ENCODE measurements at places on chromosomes 2 and 18.

DNA sequence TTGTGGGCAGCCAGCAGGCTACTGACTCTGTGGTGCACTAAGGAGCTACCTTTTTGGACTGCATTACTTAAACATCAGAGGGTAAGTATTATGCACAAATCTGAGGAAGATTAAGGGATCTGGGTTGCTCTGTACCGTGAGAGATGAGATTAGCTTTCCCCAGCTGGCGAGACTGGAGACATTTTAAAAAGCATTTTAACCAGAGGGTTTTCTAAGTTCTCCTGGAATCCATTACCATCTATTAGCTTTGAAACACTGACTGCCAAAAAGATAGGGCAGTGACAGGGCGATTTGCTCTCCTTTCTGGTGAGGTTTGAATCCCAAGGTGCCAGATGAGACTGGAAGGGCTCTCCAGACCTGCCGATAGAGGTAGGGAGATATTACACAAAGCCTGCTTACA, 63.2 kb downstream of the LYPD6 start:
- no peak for DNase-seq

GRCh38 chr2:86570059-86570458, 6.8 kb upstream of the CHMP3 start:
- no peak for DNase-seq

DNA sequence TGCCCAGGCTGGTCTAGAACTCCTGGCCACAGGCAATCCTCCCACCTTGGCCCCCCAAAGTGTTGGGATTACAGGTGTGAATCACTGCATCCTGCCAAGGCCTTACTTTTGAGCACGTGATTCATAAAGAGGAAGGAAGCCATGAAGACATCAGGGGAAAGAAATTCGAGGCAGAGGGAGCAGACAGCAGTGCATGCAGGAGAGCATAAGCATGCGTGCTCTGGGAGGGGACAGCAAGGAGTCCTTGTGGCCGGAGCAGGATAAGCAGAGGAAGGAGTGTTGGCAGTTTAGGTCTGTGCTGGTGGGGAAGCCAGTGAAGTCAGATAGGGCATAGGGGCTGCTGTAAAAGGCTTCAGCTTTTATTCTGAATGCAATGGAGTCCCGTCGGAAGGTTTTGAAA, 400.5 kb upstream of the RAB12 start:
- DNase-seq = no peak

DNA sequence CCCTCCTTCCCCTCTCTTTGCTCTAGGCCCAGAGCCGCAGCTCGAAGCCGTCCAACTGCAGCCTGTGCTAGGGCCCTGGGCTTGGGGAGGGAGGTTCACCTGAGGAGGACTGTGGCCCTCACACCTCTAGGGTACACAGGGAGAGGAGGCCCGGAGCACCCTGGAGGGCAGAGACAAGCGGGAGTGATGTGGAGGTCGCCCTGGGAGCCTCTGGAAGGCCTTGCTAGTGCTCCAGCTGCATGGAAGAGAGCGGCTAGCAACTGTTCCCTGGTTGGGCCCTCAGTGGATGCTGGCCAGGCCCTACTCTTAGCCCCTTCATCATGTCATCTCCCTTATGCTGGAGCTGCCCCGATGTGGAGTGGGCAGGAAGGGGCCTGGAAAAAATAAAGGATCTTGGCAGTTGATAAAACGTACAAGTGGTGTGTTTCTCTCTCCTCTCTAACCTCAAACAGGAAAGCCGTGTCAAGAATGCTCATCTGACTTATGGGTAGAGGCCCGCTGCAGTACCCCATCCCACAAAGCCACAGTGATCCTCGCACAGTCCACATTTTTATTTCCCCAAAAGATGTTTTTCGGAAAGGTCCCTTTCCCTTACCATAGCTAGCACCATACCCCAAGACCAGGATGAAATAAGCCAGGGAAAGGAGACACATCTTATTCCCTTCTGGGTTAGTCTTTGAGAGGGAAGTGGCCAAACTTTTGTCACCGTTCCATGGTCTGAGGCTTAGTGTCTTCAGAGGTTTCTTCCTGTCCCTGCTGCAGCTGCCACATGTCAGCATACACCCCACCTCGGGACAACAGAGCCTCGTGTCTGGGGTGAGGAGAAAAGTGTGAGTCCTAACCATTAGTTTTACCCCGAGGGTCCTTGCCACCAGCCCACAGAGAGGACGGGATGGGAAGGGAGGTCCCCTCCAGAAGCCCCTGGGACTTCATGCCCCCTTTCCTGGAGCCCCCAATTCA, 2.9 kb downstream of the ZFAND2B start:
- no peak for DNase-seq

- DNase-seq = no peak
Measured at GRCh38 chr2:76584474-76584873, 873.8 kb upstream of the GCFC2 start.

DNA sequence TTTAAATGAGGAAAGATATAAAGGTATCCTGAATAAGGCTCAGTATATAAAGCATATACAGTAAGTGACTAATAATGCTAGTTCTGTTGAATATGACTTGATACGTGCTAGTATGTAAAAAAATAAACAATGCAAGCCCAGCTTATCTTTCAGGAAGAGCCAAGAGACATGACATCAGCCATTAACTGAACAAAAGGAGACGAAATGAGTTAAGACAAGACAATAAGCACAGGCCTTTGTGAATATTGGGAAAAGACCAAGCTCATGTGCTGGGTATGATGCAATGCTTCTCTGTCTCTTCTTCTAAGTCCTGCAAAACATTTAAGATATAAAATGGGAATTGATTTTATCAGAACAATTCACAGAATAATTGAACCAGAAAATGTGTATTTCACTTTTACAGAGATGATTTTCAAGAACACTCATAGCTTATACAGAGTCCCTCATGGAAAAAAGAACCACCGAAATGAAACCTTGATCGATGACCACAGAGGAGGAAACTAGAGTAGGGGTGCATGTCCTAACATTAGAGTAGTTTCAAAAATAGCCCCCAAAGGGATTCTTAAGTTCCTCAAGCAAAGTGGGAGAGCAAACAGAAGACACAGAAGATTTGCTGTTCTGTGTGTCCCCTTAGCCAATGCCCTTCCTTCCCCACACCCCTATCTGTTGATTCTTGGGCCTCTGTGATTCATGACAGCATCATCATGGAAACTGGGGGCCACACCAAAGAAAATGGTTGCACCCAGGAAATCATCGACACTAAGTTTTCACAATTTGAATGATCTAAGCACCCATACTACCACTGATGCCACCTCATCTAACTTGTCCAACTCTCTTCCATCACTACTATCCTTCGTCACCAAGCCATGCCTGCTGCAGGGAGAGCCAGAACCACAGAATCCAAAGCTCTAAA, 68.0 kb upstream of the CRIM1 start:
- DNase-seq = no peak

DNA sequence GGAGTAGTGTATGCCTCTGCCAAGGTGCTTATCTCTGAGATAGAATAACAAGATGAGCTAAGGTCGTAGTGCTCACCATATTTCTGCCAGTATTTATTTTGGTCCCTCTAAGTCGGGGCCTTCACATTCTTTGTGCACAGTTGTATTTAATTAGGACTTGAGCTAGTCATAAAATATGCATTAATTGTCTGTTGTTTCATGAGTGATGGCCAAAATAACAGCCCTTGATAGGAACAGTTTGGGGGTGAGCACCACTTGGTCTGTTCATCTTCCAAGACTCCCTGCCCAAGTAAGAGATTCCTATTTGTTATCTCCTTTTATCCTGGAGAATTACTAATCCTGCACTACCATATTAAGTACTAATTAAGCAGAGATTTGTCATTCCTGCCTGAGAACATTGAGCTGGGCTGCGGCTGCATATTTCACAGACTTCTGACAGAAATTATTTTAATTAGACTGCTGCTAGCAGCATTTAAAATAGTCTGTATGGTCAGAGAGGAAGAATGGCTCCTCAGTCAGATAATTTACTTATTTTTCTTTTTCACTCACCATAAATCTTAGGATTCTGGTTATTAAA, 435.1 kb downstream of the MTX2 start:
- DNase-seq = no peak

DNA sequence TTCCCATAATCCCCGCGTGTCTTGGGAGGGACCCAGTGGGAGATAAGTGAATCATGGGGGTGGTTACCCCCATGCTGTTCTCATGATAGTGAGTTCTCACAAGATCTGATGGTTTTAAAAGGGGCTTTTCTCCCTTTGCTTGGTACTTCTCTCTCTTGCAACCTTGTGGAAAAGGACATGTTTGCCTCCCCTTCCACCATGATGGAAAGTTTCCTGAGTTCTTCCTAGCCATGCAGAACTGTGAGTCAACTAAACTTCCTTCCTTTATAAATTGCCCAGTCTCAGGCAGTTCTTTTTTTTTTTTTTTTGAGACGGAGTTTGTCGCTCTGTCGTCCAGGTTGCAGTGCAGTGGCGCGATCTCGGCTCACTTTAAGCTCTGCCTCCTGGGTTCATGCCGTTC, 26.5 kb upstream of the RTN4 start:
- no peak for DNase-seq

Measured in stimulated activated CD4-positive, alpha-beta T cell treated with anti-CD3 and anti-CD28 coated beads, Interleukin-4, amount 100 ng/mL, for 1 hour (primary cell).